CD4-positive, alpha-beta T cell treated with Interleukin-1 beta for 1 hour (primary cell): ENCODE measurements at places on chromosomes 2 and 18.

DNA sequence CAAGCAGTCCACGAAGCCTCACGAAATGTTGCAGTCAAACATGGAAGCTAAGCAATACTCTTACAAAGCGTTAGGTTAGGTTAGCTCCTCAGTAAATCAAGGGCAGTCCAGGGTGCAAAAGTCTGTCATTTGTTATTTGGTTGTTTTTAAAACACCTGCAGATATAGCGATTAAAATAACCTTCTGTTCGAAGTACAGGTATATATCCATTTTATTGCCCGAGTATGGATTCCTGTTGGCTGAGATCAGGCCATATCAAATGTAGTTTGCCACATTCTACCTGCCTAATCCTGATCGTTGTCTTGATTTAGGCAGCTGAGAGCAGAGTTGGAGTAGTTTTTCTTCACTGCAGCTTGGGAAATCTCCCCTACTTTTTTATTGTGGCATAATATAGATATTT, 99.5 kb upstream of the EPB41L3 start:
- no peak for DNase-seq

GRCh38 chr18:33706391-33706790, 128.4 kb downstream of the ASXL3 start:
- DNase-seq = no peak

- no peak for DNase-seq
Observed at GRCh38 chr2:18345848-18346247, 214.6 kb downstream of the RDH14 start.

- no peak for DNase-seq
Observed at GRCh38 chr2:222523783-222524544, 99.6 kb downstream of the SGPP2 start.

GRCh38 chr2:131093696-131094462, 619 bp upstream of the FAM168B start:
- no peak for DNase-seq

GRCh38 chr2:164593959-164594358, 27.3 kb downstream of the GRB14 start:
- no peak for DNase-seq

GRCh38 chr2:195579776-195580555, 77.1 kb upstream of the SLC39A10 start:
- no peak for DNase-seq

DNA sequence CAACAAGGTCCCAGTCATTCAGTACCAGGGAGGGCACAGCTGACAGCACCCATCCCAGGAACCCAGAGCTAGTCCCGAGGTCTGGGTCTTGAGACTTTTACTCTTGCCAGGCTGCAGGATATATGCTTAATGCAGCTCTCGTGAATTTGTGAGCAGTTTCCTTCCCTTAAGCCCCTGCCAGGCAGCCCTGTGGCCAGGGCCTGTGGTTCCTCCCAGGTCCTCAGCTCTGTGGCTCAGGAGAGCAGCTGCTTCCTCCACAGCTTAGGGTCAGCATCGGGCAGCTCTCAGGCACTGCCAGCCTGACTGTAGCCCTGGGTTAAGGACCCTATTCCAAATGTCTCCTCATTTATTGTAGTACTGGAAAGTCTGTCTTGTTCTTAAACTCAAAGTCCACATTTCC, 1384.8 kb downstream of the RPIA start:
- DNase-seq = no peak

DNA sequence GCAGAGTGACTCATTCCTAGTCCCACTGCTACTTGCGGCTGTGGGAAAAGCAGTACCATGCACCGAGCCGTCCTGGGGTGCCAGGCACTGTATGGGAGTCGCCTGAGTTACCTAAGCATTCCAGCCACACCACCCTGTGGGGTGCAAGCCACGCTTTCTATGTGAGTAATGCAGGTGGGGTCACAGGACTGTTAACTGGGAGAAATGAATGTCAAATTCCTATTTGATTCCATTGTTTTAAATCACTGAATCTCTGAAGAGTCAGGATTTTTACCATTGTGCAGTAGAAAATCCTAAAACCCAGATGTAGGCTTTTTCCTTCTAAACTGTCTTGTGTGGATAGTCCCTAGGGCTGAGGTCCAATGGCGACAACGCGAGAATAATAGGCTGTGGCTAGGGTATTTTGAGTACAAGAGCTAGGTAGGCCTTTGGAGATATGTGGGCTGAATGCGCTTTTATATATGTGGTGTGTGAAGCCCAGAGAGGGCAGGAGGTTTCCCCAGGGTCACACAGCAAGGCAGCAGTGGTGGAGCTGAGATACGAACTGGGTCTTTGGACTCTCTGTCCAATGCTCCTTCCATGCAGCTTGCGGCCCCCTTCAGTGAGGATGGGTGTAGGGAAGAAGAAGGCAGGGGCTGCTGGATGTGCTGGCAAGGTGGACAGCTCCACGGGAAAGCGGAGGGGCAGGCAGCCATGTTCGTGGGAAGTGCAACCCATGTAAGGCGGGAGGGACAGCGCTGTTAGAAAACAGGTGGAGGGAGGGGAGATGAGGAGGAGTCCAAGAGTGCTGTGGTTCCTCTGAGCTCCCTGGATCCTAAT, 83.2 kb downstream of the DDX1 start:
- no peak for DNase-seq

DNA sequence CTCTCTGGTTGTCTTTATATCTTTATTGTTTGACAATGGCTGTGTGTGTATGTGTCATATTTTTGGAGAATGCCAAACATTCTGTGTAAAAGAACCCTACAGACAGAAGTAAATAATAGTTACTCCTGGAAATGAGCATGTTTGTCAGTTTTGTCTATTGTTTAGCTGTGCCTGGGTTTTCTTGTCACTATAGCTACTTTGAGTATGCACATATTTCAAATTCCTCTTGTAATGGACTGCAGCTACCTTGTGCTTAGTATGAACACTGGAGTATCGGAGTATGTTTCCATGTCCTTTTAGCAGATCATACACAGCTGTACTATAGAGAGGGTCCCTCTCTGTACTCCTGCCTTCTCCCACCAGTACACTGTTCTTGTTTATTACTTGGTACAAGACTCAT, 58.0 kb upstream of the DOCK10 start:
- no peak for DNase-seq

- no peak for DNase-seq
Observed at GRCh38 chr2:176128982-176129796, at the start of gene HOXD8. Gene HOXD8, plus strand, starts transcription at chr2:176129705. Its CDS starts 662 bp downstream, at chr2:176130367.

DNA sequence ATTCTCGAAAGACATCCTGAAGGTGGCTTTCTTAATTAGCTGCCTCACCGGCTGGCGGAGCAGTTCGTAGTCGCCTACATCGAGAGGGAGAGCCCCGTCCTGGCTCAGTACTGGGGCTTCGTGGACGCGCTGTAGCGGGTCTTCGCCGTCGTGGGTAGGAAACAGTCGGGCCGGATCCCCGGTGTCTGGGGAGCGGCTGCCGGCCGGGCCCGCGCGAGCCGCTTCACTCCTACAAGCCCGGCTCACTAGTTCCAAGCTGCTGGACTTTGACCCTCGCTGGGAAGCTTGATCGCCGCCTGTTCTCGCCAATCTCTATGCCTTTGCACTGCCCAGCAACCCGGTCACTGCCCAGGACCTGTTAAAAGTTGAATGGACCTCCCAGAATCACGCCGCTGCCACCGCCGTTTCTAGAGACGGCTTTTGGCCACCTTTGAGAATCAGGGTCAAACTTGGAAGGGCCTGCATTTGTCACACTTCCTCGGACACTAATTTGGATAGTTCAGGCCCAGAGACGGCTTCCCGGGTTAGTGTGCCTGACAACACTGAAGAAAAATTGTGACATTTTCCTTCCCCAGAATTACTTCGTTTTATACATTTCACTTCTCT, 41.4 kb upstream of the AKAIN1 start:
- no peak for DNase-seq

GRCh38 chr18:48629730-48630324, 91.0 kb downstream of the CTIF start:
- DNase-seq = no peak

- no peak for DNase-seq
Observed at GRCh38 chr2:23629772-23630480, 244.9 kb downstream of the KLHL29 start.

DNA sequence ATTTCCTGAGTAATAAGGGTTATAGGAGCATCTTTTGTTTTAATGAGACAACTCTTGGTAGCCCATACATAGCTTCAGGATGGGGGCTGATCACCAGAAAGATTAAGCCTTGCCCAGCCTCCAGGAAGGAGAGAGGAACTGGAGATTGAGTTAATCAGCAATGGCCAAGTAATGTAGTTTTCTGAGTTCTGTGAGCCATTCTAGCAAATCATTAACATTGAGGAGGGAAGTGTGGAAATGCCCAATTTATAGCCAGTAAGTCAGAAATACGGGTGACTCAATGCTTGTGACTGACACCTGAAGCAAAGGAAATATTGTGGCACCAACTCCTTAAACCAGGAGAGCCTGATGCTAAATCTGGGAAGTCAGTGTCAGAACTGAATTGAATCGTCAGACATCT, 205.1 kb upstream of the SRD5A2 start:
- DNase-seq = no peak

DNA sequence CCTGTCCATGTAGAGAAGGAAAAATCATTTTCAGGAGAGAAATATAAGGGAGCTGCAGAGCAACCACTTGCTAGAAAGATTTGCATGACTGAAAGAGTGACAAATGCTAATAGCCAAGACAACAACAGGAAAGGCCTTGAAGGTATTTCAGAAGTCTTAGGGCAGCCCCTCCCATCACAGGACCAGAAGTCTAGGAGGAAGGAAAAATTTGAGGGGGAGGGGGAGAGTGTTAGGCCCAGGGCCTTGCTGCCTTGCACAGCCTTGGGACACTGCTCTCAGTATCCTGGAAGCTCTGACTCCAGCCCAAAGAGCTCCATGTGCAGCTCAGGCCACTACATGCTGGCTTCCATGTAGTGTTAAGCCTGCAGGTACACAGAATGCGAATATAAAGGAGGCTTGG, 266.9 kb downstream of the GLI2 start:
- no peak for DNase-seq

- DNase-seq = no peak
Observed at GRCh38 chr2:206354129-206354528, 79.7 kb downstream of the ZDBF2 start.

DNA sequence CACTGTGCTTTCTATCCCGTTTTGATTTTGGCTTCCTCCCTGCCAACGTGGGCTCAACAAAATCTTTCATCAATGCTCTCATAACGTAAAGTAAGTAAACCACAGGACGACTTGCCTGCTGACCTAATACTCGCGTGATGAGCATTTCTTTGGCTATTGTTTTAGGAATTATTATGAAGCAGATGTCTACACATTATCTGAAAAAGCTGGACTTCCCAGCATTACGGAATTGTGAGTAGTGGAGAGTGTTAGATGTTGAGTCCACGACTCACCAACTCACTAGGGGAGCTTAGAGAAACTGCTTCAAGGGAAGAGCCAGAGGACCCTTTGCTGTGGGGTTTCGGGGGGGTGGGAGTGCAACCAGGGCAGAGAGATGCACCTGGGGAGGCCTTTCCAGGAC, 21.9 kb downstream of the HJURP start:
- DNase-seq = no peak

GRCh38 chr18:79570266-79571201, 109.1 kb upstream of the CTDP1 start:
- no peak for DNase-seq

DNA sequence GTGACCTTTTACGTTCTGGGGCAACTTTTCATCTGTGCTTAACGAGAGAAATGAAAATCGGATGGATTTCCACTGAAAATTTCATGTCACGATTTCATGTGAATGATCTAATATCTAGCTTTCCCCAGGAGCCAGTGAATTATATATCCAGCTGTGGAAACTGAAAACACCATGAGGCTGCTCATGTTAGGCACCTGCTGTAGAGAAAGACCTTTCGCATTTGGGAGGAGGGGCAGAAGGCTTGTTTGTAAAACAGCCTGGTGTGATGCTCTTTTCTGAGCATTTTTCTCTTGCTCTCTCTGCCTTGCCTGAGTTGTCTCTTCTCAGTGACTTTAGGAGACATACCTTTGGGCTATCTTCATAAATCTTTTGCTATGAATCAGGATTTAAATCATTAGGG, 84.6 kb upstream of the CYP1B1 start:
- DNase-seq = no peak

GRCh38 chr2:133755480-133756300, 187.4 kb upstream of the NCKAP5 start:
- no peak for DNase-seq

- DNase-seq = no peak
Observed at GRCh38 chr2:222842491-222843174, 18.2 kb upstream of the ACSL3 start.

- no peak for DNase-seq
Observed at GRCh38 chr2:102662833-102663232, 43.5 kb downstream of the SLC9A2 start.

- no peak for DNase-seq
Observed at GRCh38 chr2:241844831-241845578, 13.7 kb downstream of the PDCD1 start.

GRCh38 chr18:39675368-39675767, 2109.8 kb upstream of the CELF4 start:
- DNase-seq = no peak

GRCh38 chr18:26656944-26657536, 108.7 kb upstream of the KCTD1 start:
- DNase-seq = peak; percentile 39

- no peak for DNase-seq
Observed at GRCh38 chr18:58716060-58716756, 44.9 kb downstream of the MALT1 start.

GRCh38 chr2:64337314-64337713, 116.6 kb upstream of the LGALSL start:
- no peak for DNase-seq

DNA sequence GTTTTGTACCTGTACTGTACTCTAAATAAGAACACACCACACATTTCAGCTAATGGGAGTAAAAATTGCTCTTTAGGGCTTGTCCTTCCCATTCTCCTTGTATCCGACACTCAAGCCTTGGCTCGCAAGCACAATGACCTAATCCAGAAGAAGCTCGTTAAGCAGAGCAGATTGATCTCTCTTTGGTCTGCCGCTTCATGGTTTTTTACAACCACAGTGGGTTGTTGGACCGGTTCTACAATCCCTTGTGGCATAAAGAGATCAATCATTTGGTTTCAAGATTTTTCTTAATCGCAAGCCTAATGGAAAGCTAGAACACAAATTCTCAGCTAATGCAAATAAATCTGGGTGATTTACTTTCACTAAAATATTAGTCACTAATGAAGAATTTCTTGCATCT, 662.1 kb downstream of the LRP1B start:
- DNase-seq = no peak

DNA sequence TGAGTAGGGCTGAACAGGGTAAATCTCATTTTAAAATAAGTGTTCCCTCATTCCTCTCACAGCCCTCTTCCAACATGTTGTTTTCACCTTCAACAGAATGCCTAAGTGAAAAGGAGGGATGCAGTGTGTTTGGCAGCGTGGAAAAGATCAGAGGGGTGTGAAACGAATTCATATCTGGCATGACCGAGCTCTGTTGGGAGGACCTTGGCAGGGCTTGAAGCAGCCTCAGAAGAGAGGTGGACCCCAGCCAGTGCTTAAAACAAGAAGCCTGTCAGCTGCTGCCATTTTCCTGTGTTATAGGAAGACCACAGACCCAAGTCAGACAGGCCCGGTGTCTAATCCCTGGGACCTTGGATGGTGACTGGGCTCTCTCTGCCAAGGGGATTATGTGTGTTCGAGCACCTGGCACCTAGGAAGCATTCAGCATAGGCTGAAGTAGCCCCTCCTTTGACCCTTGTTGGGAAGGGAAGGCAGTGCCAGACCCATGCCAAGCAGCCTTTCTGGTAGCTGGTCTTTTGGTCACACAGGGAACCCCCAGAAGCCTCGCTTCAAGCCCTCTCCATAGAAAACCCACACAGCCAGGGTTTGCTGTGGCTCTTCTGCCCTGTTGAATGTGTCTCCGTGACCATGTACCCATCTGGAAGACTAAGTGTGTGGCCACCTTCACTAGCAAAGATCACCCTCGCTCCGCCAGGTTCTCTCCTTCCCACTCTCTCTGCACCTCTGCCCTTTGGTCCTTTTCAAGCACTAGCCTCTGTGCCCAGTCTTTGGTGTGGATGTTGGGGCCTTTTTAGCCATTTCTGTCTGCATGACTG, 87.5 kb upstream of the ST3GAL5 start:
- no peak for DNase-seq
